ENCODE measurements at places on chromosomes 12 and 14.

DNA sequence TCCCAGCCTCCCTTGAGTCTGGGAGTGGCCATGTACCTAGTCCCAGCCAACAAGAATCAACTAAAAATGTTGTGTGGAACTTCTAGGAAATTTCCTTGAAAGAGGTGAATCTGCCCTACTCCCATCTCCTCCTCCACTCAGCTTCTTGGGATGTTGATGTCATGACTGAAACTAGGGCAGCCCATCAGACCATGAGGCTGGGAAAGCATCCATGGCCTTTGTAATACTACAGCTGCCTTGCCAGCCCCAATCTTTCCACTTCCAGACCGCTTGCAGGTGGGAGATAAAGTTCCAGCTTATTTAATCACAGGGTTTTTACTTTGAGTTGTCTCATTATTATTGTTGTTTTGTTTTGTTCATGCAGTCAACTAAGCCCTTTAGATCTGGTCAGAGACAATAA is 170.3 kb upstream of the LMNTD1 start:
- DNase-seq = no peak

DNA sequence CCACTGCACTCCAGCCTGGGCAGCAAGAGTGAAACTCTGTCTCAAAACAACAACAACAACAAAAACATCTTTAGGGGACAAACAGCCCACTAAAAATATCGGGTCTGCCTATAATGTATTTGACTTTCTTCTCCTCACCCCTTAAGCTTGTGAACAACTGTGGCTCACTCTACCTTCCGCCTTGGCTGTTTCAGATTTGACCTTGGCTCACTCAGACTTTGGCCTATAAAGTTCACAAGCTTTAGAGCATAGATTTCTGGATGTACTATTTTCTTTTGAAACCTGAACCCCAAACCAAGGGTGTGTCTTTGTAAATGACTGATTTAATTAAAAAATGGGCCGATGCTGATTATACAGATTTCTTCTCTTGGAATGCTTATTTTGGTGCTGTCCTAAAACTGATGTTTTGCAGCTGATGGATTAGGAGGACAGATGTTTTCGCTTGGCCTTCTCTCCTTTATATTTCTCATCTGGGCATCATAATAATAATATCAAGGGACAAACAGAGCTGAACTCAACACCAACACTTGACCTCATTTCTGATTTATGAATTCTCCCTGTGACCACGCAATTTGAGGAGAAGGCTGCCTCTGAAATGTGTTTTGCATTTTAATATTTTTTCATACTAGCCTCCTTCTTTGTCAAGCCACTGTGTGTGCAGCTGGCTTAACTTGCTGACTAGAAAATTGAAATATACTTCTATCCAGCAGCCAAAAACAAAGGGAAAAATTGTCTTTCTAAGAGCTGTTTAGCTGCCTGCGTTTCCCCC is 40.2 kb upstream of the RASSF3 start:
- no peak for DNase-seq

DNA sequence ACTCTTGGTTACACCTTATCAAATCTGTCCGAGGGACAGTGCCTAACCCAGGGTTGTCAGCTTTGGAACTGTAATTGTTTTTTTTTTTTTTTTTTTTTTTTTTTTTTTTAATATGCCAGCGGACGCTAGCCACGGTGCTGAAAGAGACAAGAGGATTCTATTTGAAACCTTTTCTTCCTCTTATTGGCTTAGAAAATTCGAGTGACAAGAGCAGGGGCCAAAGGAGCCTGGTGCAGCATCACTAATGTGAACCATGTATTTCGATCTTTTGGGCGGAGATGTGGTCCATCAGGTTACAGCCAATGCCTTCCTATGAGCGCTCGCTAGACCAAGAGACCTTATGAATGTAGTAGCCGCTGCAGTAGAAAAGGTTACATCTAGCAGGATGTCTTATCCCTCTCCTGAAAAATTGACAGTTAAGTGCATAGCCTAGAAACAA is 922 bp downstream of the PTPRR start:
- DNase-seq = no peak

GRCh38 chr12:13004361-13004760 is 4.3 kb upstream of the HEBP1 start:
- DNase-seq = no peak

GRCh38 chr12:10369557-10370415 is 20.1 kb downstream of the KLRK1 start:
- DNase-seq = no peak

- DNase-seq = no peak
These were observed 20.4 kb downstream of the ASPG start for GRCh38 chr14:104105822-104106470.

DNA sequence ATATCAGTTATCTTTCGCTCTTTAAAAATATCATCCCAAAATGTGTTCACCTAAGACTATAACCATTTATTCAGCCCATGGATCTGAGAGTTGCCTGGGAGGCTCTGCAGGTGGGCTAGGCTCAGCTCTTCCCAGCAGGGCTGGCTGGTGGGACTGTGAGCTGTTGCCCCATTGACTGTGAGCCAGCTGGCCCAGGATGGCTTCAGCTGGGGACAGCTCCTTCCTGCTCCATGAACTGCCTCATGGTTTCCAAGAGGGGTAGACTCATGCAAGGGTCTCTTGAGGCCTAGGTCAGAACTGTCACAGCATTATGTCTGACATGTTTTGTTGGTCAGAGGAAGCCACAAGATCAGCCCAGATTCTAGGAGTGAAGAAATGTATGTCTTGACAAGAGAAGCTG is 114.1 kb upstream of the E2F7 start:
- DNase-seq = no peak

DNA sequence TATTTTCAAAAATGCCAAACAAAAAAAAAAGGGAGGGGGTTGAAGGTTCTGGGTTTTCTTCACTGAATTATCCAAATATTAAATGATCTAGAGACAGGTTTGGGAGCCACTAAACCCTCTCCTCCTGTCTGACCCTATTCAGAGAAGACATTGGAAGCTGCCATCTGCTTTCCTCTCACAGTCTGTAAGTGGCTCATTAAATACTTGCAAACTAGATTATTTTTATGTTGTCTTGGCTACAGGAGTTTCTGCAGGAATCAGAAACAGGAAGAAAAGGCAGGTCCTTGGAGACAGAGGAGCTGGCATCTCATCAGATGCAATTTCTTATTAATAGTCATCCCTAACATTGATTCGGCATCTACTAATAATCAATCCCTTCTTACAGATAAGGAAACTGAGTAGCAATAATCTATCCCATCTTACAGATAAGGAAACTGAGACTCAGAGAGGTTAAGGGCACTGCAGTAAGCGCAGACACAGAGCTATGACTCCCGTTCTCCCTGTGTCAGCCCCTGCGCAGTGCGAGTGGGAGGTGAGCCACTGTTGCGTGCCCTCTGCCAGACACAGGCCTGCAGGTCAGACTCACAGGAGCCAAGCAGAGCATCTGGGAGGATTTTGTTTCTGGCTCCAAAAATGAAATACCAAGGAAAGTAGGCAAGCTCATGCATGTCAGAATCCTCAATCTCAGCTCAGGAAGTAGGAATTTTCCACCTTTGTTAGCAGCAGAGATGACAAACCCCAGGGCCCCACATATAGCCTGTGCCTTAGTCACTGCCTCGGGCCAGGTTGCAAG is 11.0 kb downstream of the BDKRB2 start:
- no peak for DNase-seq

- DNase-seq = no peak
These were observed 66.3 kb downstream of the TBX5 start for GRCh38 chr12:114339626-114340025.

DNA sequence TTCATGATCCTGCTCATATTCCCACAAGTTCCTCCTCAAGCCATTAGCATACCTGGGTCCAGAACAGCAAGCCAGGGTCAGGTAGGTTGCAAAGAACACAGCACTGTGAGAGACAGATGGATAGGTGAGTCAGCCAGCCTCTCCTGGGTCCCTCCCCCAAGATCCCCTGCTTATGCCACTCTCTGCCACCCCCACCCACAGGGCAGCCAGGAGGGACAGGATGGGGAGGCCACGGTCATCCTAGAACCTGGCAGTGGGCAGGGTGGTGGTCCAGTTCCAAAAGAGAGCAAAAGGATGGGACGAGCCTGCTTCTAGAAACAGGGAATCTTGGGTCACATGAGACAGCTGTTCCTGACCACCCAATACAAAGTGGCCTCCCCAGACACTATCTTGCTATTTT is 12.7 kb downstream of the FAIM2 start:
- no peak for DNase-seq

DNA sequence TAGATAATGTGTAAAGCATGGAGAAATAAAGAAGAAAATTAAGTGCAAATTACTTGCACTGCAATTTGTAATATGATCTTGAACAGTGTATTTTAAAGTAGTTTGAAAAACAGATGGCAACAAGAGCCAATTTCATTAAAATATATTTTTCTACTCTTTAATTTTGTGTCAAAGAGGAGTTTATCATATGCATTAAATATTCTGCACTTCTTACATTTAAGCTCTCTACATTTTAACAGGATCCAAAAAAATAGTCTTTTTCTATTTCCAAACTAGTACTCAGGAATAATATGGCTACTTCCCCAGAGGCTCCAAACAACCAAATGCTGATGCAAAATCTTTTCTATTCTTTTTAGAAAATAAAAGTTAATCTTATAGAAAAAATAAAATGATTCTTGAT is 1221.5 kb downstream of the FSCB start:
- no peak for DNase-seq

DNA sequence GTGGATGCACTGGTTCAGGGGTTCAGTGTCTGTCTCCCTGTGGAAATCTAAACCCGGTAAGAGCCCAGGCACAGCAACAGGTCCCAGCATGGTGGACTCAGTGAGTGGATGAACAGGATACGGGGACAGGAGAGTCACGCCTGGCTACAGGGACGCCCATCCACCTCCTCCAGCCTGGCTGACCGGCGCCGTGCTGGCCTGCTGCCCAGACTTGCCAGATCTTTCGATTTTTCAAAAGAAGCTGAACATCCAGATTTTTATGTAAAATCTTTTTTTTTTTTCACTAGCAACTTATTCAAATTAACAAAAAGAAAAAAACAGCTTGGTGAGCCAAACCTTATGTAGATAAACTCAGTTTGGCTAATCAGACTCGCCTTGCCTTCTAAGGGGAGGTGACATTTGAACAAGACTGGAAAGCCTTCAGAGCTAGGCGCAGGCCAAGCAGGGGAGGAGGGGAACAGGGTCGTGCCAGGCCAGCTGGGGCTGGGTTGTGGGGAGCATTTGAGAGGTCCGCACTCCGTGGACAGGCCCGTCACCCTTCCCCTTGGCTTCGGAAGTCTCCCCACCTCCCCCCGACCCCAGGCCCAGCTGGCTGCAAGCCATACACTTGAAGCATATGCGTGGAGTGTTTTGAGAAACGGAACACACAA is 87.8 kb upstream of the NCOR2 start:
- peak; percentile 69 for DNase-seq

DNA sequence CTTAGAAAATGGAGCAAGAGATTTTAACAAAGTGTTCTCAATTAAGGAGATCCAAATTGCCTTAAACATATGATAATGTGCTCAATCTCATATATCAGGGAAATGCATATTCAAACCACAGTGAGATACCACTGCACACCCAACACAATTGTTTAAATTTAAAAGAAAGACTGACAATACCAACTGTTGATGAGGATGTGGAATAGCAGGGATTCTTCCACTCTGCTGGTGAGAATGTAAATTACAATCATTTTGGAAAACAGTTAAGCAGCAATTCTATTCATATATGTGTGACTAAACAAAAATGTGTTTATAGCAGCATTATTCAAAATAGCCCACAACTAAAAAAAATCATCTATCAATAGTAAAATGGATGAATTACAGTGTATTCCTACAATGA is 144.2 kb downstream of the KICS2 start:
- DNase-seq = no peak

GRCh38 chr14:20866963-20867362 is 24.2 kb upstream of the RNASE3 start:
- no peak for DNase-seq

GRCh38 chr14:57979376-57980048 is 113.6 kb upstream of the SLC35F4 start:
- DNase-seq = no peak

GRCh38 chr12:76030341-76031080 is 1.1 kb downstream of the PHLDA1 start:
- DNase-seq = peak; percentile 24

DNA sequence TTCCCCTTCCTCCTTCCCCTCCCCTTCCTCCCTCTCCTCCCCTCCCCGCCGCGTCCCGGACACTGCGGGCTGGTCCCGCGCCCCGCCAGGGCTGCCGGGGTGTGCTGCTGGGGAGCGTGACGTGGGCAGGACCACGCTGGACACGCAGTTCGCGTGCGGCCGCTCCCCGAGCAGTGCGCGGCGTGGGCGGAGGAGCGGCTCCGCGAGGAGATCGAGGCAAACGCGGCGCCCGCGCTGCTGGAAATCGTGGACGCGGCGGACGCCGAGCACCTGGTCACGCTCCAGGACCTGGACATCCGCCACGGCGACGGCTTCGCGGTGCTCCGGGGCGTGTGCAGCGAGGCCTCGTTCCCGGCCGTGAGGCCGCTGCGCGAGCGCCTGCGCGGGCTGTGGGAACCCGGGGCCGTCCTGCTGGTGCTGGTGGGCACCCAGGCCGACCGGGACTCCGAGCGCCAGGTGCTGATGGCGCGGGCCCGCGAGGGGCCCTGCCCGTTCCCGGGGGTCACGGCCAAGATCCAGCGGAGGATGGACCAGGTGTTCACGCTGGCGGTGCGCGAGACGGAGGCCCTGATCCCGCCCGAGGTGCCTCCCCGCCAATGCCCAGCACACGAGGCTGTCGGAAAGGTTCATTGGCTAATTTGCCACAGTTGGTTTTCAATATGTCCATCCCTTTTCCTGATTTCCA is 84.3 kb downstream of the TNFAIP2 start:
- no peak for DNase-seq

GRCh38 chr12:4584896-4585295 is 22.9 kb downstream of the DYRK4 start:
- no peak for DNase-seq

DNA sequence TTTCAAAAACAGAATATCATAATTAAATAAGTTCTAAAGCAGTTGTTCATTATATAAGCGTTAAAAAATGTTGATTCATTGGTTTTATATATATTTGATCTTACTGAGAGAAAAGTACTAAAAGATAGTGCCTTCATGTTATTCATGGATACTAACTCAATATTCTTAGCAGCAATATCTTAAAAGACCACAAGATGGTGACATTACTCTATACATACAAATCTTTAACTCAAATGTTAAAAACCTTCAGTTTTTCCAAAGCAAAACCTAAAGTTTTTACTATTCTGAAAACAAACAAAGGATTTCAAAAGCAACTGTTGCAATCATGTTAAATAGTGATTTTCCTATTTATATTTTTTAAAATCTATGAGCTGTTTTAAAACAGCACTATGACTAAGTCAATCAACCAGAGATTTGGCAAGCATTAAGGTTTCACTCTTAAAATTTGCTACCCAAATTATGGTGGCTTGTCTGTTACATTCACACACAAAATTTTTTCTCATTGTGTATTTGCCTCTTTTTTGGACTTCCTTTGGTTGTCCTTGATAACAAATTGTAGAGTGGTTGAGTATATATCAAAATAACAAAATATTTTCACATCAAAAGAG is 50.1 kb upstream of the RERGL start:
- DNase-seq = peak; percentile 39

GRCh38 chr12:20646239-20646827 is 48.8 kb upstream of the SLCO1C1 start:
- peak; percentile 47 for DNase-seq

Measured in fibroblast of the conjunctiva (primary cell).